ENCODE measurements at places on chromosomes 5 and 9.

DNA sequence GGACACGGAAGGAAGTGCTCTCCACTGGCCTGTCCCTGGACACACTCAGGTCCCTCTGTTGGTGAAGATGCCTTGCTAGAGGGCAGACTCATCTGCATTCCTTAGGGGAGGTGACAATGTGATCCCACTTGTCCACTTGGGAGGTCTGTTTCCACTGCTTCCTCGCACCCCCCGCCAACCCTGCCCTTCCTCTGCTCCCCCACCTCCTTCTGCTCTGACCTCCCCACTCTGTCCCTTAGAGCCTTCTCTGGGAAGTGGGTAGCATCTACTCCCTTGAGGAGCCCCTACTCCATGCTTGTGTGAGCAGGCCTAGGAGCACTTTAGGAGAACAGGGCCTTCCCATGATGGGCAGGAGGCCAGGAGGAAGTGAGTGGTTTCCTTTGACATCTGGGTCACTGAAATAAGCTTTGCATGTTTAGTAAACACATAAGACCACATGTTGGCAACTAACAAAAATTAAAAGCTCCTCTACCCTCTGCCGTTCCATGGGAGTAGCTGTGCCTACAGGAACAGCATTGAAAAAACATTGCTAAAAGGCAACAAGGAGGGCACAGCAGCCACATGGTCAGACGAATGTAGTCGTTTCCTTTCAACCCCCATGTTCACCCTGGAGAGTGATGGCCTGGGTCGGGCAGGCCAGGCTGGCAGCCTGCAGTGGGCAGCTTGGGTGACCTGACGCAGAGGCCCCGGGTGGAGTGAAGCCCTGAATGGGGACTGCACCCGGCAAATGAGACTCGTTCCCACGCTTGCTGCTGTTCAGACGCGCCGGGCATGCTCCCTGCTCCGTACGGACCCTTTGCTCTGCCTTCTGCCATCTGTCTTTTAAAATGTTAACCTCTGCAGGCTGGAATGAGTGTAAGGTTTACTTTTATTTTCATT, 634.0 kb downstream of the IRX1 start:
- DNase-seq = no peak

GRCh38 chr9:69115621-69116020, 58.5 kb upstream of the TJP2 start:
- DNase-seq = no peak

- no peak for DNase-seq
Observed at GRCh38 chr9:125758986-125759763, 12.0 kb downstream of the PBX3 start.

- no peak for DNase-seq
Observed at GRCh38 chr5:19886123-19886917, 101.7 kb downstream of the CDH18 start.

DNA sequence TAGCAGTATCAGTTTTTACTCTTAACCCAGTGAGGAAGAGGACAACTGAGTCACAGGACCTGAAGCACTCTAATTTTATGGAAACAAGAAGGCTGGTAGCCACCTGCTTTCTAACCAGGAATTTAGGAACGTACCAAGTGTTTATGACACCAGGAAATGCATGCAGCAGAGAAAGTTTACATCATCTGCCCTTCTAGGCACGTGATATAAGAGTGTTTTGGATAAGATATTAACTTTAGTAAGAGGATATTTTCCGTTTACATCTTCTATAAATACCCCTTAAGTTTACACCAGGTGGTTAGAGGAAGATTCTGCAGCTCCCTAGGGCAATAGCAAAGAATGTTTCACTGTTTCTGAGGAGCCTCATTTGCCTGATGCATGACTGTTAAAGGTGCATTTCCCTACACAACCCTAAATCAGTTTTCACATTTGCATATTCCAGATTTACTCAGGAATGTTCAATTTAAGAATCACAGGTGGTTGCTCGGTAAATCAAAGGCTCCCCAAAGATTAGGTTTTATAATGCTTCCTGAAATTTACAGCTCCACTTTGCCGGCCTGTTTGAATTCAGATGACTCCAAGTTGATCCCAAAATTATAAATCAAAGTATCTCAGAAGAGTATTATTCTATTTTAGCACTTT, 1.8 kb downstream of the TSC1 start:
- DNase-seq = no peak

DNA sequence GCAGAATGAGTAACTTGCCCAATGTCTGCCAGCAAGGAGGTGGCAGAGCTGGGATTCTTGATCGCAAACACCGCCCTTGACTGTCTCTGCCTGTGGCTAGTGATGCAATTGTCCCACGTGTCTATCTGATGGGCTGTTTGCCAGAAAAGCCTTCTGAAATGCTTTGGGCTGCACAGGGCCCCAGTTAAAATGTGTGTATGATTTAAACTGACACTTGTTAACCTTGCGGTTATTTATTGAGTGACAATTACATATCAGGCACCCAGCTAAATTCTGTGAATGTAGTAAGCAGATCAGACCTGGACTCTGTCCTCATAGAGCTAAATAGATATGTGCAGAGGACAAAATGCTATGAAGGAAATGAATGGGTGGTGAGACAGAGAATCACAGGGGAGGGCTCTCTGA, 11.6 kb upstream of the IL12B start:
- DNase-seq = no peak

DNA sequence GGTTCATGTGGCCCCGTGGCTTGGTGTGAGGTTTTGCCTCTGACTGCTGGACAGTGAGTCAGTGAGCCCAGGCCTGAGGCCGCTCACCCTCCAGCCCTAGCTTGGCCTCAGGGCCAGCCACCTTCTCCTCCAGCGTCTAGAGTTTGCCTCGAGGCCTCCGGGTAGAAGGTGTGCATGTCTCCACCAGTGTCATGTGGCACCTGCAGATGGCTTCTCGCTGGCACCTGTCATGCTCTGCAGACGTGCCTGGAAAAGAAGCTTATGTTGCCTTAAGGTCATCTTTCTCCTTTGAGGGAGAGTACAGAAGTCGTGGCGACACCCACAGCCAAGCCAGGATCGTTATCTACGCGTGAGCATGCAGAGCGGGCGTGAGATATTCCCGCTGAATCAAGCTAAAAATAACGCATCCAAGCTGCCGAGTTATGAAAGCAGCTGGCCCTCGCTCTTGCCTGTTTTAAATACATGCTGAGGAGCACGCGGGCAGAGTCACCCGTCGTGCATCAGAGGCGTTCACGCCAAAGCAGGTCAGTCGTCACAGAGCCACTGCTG, 79.7 kb upstream of the FCN2 start:
- DNase-seq = no peak
